ENCODE measurements at places on chromosomes 6 and 20. TPM values are rescaled to one million over a fixed set of nuclear protein-coding genes. Genes with fewer than 3 reads are reported as not detected.

Gene CDYL
- 30.4 TPM for total RNA-seq

Gene SUPT3H
- total RNA-seq, result 5.2 TPM

Gene SERPINB1
- total RNA-seq, result 54.3 TPM

Gene MYLK2
- 0.84 TPM for total RNA-seq
